ENCODE measurements at places on chromosomes 11 and 22.

- DNase-seq = no peak
Measured at GRCh38 chr11:69342588-69343330, 48.8 kb downstream of the MYEOV start.

GRCh38 chr11:11157185-11157584 lies 195.9 kb downstream of the CSNK2A3 start:
- no peak for DNase-seq

DNA sequence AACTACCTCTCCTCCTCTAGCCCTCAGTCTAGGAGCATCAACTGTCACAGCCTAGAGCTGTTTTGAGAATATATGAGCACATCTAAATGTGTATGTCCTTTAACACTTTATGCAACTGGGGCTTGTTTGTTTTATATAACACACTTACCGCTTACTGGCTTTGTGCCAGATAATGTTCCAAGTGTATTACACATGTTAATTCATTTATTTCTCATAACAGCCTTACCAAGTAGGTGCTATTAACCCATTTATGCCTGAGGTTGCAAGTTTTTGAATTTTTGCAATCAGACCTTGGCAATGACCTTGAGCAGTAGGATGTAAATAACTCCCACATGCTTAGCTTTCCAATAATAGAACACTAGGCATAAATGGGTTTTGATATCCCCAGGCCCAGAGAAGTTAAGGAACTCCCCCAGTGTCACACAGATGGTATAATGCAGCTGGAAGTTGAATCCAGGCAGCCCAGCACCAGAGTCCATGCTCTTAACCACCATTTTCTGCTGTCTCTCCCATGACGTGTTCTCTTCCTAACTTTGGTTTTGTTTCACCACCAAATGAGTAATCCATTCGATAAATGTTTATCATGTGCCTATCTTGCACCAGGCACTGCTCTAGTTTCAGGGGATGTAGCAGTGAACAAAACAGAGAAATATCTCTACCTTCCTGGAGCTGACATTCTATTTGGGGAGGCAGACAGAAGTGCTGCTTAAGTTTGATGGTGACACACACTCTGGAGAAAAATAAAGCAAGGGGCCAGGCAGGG lies 23.1 kb downstream of the PRDM11 start:
- DNase-seq = peak; percentile 18

DNA sequence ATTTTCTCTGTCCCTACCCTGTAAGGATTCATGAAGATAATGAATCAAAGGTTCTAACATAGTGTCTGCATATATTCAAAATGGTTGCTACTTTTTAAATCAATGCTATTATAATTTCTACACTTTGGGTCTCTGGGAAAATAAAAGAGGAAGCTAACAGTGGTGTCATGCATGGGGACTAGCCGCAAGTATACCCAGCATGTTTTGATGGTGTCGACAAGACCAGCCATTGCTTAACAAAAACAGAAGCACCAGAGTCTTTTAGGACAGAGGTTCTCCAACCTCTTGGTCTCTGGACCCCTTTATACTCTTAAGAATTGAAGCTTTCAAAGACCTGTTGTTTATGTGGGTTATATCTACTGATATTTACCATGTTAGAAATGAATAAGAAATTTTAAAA lies 37.8 kb downstream of the RNF141 start:
- no peak for DNase-seq

DNA sequence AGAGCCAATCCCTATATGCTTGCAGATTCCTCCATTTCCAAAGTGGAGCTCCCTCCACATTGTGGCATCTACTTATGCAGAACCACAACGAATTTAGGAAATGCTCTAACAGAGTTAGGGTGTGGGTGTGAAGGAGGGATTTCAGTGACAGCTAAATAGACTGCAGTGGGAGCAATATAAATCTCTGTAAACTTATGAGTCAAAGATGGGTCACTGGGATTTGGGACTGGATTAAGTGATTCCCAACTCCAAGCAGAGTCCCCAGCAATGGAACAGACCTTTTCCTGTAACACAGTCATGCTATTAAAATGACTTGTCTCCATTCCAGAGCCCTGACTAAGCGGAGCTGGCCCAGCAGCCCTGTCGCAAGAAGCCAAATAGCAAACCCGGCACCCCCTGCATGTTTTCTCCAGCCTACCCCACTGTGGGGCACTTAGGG lies 36.6 kb downstream of the RPL27A start:
- peak; percentile 60 for DNase-seq

- no peak for DNase-seq
Measured at GRCh38 chr22:44396021-44396726, 83.4 kb upstream of the SHISAL1 start.

DNA sequence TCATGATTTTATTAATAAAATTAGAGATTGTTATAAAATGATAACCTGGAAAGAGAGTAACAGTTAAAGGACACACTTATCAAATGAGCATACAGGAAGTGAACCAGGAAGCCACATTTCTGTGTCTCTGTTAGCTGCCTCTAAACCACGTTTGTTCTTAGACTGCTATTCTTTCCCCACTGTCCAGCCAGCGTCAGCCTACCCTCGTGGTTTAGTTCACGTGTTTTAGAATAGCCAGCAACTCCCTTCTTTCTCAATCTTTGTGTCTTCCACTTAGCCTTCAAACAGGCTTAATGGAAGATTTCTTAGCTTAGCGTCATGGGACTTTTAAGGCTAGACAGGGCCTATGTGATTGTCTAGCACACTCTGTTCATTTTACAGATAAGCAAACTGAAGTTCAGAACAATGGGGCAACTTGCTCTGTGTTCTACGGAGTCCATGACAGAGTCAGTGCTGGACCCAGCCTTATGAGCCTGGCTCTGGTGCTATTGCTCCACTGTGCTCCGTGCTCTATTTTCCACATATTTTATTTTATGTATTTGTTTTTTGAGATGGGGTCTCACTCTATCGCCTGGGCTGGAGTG lies 27.2 kb downstream of the GRAMD1B start:
- no peak for DNase-seq

DNA sequence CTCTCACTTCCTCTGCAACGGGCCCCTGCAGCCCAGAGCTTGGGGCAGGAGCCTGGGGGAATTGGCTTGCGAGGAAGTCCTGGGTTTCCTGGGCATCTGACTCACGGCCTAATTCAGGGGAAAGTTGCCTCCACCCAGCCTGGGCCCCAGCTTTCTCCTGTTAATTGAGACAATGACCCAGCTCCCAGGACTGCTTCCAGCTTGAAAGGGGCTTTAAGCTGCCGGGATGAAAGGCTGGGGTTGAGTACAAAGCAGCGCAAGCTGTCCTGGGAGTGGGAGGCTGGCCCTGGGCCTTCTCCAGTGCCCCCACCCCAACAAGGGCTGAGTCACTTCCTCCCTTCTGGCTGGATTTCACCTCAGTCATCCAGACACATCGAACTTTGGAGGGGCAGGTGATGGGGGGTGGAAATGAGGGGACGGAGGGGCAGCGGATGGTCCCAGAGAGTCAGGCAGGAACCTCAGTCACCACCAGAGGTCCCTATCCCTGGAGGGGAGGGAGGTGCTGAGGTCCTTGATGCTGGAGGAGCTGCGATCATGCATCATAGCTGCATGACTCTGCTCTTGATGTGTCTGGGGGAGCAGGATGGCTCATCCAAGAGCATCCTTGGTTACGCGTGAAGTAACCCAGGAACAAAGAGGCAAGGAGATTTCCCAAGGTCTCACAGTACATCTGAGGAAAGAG lies 30.1 kb upstream of the OAF start:
- no peak for DNase-seq

GRCh38 chr11:102081313-102081712 lies 28.9 kb upstream of the YAP1 start:
- no peak for DNase-seq

GRCh38 chr11:19918302-19919049 lies 205.8 kb downstream of the NAV2 start:
- DNase-seq = no peak

DNA sequence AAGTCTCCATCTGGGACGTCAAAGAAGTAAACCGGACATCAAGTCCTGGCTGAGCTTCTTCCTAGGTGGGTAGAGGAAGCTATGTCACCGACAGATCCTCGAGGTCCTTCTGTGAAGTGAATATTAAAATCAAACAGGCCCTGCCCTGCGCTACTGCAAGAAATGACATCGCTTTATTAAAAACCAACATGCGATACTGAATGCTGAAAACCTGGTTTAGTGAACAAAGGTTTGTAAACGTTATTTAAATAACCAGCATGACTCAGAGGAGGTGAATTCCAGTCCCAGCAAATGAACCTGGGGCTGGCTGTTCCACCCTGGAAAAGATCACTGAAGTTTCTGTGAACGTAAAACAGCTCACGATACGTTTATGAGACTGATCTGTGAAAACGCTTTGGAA lies 645 bp downstream of the RTCB start:
- peak; percentile 39 for DNase-seq

- no peak for DNase-seq
Measured at GRCh38 chr11:77530879-77531278, 57.0 kb upstream of the PAK1 start.

DNA sequence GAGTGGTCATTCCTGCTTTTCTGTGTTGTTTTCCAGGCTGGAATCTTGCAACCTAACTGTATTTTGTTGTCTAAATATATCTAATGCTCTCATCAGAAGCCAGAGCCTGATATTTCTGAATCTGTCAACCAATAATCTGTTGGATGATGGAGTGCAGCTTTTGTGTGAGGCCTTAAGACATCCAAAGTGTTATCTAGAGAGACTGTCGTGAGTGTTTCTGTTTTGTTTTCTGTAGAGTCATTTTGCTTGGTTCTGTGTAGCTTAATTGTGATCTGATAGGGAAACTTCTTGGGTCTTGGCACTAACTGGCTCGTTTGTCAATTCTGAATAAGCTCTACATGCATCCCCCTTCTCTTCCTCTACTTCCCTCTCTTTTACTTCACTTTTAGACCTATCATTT lies 31.2 kb upstream of the RBMXL2 start:
- DNase-seq = no peak

DNA sequence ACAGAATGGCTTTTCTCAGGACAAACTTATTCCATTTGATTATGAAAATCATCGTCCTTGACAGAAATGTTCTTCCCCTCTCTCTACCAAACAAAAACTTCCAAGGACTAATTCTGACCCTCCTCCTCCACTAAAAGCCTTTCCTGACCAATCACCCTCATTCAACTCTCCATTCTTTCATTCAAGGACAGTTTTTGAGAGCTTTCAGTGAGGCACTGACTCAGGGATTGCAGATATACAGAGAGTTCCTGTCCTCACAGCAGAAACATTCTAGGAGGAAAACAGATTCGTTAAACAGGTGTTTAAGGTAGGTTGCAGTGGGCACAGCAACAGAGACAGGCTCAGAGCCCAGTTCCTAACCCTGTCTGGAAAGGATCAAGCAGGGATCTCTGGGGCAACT lies 41.5 kb downstream of the OR4D9 start:
- DNase-seq = no peak

- no peak for DNase-seq
Measured at GRCh38 chr11:33773987-33774735, at the start of gene FBXO3. FBXO3 (minus strand) TSS chr11:33774520; CDS start chr11:33774497, 23 bp downstream.

DNA sequence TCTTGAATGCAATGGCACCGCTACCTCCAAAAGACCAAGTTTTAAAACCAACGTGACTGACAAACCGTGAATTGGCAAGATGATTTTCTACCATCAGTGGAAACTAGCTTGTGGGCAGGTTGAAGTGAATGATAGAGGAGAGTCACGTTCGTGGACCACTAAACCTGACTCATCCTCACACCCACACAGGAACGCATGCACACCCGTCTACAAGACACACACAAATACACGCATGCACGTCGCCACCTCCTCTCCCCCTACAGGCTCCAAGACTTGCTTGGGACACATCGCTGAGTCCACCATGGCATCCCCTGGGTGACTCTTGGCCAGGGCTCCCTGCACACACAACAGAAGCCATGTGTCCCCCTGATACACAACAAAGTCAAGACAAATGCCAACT lies 14.4 kb downstream of the TMPRSS6 start:
- DNase-seq = no peak

GRCh38 chr22:22755778-22756100 lies 111.3 kb downstream of the GGTLC2 start:
- no peak for DNase-seq

DNA sequence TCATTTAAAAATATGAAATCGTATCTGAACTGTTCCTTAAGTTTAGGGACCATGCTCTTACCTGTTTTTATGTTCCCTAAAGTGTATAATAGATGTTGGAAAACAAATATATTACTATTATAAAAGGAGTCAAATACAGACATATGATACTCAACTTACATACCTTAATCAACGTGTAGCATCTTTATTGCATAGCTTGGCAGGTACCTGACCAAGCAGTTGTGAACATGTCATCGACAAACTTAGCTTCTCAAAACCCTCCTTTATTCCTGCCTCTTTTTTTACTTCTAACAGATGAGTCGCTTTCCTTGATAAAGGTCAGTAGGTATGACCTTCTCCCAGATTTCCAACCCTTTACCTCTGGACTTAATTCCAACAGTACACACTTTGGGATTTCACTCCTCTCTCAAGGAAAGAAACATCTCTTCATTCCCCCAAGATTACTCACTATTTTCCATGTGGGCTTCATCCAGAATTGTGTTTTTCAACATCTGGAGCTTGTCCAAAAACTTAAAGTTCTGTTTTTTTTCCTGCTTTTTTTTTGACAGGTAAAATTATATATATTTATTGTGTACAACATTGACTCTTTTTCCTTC lies 11.9 kb downstream of the HIPK3 start:
- no peak for DNase-seq

DNA sequence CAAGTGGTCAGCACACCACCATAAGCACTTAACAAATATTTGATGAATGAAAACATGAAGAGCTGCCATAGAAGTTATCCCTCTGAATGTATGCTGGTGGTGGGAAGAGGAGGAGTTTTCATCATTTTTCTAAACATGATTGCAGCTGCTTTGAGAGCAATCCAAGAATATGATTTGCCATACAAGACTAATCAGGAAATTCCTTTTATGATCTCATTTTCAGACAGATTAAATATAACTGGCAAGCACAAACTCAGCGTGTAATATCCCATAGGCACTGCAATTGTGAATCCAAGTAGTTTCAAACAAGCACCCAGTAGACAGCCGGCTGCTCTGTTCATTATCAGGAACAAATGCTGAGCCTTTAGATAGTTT lies 505.7 kb upstream of the LUZP2 start:
- DNase-seq = no peak

DNA sequence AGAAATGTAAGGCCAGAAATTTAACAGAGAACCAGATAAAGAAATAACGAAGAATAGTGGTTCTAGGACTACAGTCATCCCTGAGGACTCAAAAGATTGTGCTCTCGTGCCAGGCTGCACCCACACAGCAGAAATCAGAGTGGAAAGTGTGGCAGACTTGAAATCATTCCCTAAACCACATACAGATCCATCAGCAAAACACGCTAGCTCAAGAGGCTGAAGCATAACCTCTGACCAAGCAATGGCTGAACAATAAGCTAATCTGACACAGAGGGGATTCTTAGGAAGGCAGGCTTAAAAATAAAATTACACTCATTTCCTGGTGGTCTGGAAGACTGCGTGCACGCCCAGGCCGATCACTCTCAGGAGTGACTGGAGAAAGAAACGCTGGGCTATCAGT lies 19.0 kb downstream of the NCF4 start:
- no peak for DNase-seq

- DNase-seq = no peak
Measured at GRCh38 chr11:117816846-117817367, 7.6 kb downstream of the FXYD2 start.
